ENCODE measurements at places on chromosomes 3 and 15.

DNA sequence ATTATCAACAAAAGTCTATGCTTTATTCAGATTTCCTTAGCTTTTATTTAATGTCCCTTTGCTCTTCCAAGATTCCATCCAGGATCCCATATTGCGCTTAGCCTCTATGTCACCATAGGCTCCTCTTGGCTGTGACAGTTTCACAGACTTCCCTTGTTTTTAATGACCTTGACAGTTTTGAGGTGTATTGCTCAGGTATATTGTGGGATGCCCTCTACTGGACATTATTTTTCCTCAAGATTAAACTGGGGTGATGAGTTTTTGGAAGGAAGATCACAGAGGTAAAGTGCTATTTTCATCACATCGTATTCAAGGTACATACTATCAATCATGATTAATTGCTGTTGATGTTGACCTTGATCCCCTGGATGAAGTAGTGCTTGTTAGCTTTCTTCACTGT, 99.1 kb upstream of the SMAD3 start:
- no peak for DNase-seq

DNA sequence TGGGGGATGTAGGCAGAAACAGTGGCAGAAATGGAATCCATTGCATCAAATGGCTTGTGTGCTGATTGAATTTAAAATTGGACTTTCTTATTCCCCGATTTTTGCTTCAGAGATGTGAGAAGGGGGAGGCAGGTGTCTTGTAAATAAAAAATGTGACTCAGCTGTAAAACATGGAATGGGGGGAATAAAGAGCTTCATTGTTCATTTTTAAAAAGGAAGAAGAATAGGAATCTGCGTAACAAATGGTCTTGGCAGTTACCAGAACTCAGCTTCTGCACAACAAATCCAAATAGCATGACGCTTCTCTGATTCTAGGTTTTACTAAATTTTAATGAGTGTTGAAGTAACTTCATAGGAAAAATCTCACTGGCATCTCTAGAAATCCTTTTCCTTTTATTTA, 323.9 kb upstream of the GBE1 start:
- DNase-seq = no peak

- DNase-seq = no peak
Observed at GRCh38 chr3:173902401-173902800, 504.9 kb downstream of the NLGN1 start.

DNA sequence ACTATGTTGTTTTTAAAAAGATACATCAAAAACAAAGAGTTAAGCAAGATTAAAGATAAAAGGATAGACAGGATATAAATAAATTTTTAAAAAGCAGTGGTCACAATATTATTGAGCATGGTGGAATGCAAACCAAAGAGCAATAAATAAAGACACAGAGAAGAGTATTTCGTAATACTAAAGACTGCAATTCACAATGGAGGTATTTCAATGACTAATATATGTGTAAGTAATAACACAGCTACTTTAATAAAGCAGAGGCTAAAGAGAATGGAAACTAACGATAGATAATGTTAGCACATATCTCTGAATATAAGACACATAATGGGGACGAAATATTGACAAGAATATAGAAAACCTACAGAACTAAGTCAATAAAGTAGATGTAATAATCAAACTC, 219.6 kb downstream of the WDR72 start:
- DNase-seq = no peak

DNA sequence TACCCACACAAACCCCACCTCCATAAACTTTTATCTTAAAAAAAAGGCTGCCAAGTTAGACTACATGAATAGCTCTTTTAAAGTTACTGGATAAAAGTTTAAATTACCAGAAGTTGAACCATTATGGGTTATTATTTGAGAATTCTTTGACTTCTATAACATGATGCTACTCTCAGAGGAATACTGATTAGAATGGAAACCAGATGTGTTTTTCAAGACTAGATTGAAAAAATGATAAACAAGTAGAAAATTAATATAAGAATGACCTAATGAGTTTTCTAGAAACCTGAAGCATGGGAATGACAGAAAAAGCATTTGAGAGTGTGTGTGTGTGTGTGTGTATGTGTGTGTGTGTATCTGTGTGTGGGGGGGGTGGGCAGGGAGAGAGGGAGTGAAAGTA, 12.4 kb upstream of the FGF7 start:
- DNase-seq = no peak

- no peak for DNase-seq
Observed at GRCh38 chr3:105836533-105836932, 32.3 kb downstream of the CBLB start.

GRCh38 chr3:149783576-149783975, 8.8 kb downstream of the ANKUB1 start:
- DNase-seq = no peak

DNA sequence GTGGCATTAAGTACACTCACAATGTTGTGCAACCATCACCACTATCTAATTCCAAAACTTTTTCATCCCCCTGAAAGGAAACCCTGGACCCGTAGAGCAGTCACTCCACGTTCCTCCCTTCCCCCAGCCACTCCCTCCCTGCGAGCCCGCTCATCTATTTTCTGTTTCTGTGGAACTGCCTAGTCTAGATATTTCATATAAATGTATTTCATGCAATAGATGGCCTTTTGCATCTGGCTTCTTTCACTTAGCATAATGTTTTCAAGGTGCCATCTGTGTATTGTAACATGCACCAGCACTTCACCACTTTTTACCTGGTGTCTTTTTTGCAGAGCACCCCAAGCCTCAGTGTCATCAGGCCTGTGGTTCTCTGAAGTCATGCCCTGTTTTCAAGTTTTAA, 10.7 kb downstream of the CGNL1 start:
- no peak for DNase-seq

DNA sequence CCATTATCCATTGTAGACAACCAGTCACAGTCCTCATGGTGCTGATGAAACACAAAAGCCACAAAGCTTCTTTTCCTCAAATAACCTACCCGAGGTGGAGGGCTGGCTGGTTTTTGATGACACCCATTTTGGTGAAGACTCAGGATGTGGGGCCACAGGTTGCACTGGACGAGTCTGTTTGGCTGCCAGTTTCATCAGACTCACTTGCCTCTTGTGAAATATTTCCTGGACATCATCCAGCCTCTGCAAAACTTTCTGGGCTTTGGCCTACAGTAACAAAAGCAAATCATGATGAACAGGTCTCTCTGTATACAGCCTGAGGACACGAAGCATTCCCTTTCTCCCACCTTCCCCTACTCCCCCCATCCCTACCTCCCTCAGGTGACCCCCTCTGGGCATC, 42.2 kb downstream of the B3GNT5 start:
- no peak for DNase-seq

- DNase-seq = no peak
Observed at GRCh38 chr15:92164327-92165000, 229.2 kb upstream of the ST8SIA2 start.

- DNase-seq = no peak
Observed at GRCh38 chr3:156014489-156014888, 105.9 kb upstream of the KCNAB1 start.

- DNase-seq = no peak
Observed at GRCh38 chr3:14162178-14162577, 16.2 kb downstream of the XPC start.

DNA sequence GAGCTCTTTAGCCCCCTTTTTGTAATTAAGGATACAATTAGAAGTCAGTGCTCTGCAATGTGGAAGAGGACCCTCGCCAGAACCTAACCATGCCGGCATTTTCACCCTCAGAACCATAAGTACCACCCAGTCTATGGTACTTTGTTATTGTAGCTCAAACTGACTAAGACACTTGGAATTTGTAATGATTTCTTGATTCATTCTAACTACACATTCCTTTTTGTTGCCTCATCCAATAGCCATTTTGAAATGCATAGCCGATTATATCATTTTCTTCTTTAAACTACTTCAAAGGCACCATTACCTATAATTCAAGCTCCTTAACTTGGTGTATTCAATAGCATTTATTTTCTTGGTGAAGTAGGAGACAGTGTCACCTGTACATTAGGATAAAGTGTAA, 61.4 kb downstream of the GLB1 start:
- no peak for DNase-seq

DNA sequence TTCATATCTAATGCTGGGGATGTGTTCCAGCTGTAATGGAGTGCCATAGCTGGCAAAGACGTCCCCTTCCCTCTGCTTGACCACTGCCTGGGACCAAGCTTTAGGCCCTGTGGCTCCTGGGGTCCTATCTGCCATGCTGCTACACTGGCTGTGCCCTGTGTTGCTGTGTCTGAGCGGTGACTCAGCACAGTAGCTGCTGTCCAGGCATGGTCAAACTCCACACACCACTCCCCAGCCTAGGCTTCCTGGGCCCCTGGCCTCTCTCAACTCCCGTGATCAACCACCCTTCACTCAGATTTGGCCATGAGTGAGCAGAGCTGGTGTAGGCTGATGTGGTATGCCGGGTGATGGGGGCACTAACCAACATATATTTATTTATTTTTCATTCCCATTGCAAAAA, 27.0 kb downstream of the EPHB1 start:
- DNase-seq = no peak

- no peak for DNase-seq
Observed at GRCh38 chr15:35279811-35280210, 194.7 kb upstream of the NANOGP8 start.

DNA sequence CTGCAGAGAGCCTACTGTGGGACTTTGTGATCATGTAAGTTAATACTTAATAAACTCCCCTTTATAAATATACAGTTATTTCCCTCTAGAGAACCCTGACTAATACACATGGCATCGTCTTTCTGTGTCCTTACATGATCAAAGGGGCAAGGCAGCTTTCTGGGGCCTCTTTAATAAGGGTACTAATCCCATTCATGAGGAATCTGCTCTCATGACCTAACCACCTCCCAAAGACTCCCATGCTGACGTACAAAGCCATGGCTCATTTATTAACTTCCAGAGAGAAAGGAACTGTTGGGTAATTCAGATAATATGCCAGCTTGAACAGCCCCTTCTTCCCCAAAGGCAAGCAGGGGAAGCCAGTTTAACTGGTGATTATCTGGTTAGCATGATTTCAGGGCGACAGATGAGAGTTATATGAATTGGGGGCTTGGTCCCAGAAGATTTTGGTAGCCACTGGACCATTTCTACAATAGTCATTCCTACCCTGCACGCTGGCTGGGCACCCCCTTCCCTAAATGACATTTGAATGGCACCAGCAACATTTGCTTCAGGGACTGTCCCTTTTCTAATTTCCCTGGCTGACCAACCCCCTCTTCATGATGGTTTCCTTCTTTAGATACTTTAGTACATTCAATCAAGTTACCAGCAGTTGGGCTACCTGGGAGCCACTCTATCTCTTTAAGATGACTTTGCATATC, 83.6 kb upstream of the C3orf80 start:
- DNase-seq = no peak

GRCh38 chr3:45409921-45410320, 21.5 kb downstream of the LARS2 start:
- DNase-seq = no peak

DNA sequence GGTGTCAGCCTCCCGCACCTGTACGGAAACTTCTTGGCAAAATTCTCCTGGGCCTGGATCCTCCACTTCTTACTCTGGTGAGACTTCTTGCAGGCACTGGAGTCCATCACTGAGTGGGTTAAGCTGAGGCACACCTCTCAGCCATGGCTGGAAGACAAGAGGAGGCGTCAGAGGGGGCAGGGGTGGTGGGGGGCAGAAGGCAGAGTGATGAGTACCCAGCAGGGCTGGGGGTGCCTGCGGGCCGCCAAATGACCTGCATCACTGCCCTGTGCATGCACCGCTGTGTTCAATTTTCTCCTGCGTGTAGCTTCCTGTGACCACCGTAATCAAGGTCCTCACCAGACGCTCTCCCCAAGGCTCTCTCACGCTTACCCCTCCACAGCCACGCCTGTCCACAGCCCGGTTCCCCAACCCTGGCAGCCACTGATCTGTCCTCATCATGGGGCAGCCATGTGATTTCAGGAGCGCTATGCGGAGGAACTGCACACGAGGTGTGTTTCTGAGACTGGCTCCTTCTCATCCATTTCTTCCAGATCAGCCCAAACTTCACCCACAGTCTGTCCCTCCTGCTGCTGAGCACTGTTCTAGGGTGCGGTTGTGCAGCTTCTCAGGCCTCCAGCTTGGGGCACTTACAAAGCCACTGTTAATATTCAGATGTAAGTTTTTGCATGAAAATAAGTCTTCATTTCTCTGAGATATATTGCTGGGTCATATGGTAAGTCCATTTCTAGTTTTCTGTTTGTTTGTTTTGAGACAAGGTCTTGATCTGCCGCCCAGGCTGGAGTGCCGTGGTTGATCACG, 5.2 kb downstream of the C3orf22 start:
- peak; percentile 47 for DNase-seq

- DNase-seq = no peak
Observed at GRCh38 chr3:109112946-109113760, 4.8 kb downstream of the MORC1 start.

All from activated CD8-positive, alpha-beta memory T cell treated with anti-CD3 and anti-CD28 coated beads for 24 hours (primary cell).